ENCODE measurements at places on chromosomes 16 and 17.

DNA sequence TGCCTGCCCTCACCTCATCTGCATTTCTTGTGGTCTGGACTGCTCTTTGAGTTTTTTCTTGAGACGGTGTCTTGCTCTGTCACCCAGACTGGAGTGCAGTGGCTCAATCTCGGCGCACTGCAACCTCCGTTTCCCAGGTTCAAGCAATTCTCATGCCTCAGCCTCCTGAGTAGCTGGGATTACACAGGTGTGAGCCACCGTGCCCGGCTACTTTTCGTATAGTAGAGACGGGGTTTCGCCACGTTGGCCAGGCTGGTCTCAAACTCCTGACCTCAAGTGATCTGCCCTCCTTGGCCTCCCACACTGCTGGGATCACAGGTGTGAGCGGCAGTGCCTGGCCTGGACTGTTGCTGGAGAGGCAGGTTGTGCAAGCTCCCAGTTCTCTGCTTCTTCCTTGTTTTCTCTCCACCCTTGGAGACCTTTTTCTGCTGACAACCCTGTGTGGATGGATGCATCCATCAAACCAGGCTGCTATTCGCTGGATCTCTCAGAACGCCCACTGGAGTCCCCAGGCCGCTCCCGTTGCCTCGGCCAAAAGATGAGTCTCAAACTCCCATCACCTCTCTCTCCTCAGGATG, 22.7 kb upstream of the DBNDD1 start:
- DNase-seq = no peak

- DNase-seq = no peak
Observed at GRCh38 chr16:46862555-46863447, 21.4 kb upstream of the GPT2 start.

DNA sequence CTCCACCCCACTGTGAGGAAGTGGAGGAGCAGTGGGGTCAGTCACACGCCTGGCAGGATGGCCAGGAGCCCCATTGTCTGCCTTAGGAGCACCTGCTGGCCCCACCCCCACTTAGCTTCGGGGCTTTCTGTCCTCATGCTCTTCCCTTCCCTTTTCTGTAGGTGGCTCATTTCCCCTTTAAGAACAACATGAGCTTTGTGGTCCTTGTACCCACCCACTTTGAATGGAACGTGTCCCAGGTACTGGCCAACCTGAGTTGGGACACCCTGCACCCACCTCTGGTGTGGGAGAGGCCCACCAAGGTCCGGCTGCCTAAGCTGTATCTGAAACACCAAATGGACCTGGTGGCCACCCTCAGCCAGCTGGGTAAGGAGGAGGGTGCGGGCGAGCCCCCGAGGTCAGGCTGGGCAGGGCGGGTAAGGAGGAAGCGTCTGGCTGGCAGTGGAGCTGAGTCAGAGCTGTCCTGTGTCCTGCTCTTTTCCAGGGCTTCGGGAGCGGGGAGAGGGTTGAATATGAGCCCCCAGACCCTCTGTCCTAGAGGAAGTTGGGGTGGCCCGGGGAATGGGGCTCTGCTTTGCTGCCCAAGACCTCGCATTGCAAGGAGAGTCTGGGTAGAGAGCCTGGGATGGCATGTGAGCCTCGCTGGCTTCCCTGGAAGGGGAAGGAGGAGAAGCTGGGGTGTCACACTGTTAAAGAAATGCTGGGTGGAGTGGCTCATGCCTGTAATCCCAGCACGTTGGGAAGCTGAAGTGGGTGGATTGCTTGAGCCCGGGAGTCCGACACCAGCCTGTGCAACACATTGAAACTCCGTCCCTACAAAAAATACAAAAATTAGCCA, 9.2 kb upstream of the SERPINF1 start:
- no peak for DNase-seq

- DNase-seq = no peak
Observed at GRCh38 chr16:67528870-67529581, 397 bp downstream of the RIPOR1 start.

GRCh38 chr17:10337976-10338375, 34.8 kb downstream of the MYH13 start:
- DNase-seq = no peak

DNA sequence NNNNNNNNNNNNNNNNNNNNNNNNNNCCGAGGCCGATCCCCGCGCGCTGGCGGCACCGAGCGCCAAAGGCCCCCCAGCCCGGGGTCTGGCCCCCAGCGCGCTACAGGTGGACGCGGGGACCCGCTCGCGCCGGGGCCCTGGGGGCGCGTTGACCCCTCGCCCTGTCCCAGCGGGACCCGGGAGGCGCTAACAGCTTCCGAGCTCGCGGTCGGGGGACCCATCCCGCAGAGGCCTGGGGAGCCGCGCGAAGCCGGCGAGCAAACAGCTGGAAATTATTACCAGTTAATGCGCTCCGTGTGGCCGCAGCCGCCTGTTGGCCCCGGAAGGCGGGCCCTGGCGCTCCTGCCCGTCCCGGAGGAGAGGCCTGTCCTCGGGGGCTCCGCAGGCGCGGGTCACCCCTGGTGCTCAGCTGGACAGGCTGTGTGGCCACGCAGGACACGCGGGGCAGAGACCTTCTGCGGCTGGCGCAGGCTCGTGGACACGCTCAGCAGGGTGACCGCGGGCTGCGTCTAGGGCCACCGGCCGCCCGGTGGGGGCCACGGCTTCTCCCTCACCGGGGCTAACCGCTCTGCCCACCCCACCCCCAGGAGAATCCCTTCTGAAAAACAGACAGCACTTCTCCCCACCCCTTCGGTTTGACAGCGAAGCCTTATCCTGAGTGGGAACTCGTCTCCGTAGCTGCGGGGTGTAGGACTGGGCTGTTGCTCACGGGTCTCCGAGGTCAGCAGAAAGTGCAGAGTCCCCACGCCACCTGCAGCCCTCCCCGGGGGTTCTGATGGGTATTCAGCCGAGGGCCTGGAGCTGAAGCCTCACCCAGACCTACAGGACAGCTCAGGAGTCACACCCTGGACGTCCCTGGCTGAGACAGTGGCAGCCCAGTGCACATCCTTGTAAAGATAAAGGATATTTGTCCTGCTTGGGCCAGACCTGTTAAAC, 138.7 kb upstream of the RPH3AL start:
- DNase-seq = no peak

All from anterior cingulate cortex (tissue), 58 donors.